Smooth muscle cell of the pulmonary artery (primary cell): ENCODE measurements at places on chromosomes 3 and 15. TPM values are rescaled to one million over a fixed set of nuclear protein-coding genes. Genes with fewer than 3 reads are reported as not detected.

MESP1 gene
- total RNA-seq: 0.20 and 0.26 TPM in 2 replicates

WNT5A gene
- 12.4 and 80.7 TPM in 2 replicates for total RNA-seq

UROC1 gene
- not detected in 2 replicates for total RNA-seq

PRRT3 gene
- total RNA-seq: 3.9 and 4.7 TPM in 2 replicates

PROS1 gene
- 18.4 and 72.8 TPM in 2 replicates for total RNA-seq

FAM162A gene
- total RNA-seq: 36.8 and 59.1 TPM in 2 replicates

MDFIC2 gene
- total RNA-seq: not detected in 2 replicates

NANOGP8 gene
- not detected in 2 replicates for total RNA-seq

TMEM207 gene
- not detected in 2 replicates for total RNA-seq

GOLGA6L7 gene
- total RNA-seq: not detected in 2 replicates

SCN10A gene
- under 0.01 TPM in 1 of 2 replicates, not detected in the other for total RNA-seq

IQCF5 gene
- total RNA-seq: not detected in 2 replicates

EFHB gene
- 0.63 and 0.72 TPM in 2 replicates for total RNA-seq

RPL4 gene
- total RNA-seq: 3,026 and 3,138 TPM in 2 replicates

GALNT15 gene
- total RNA-seq: 9.1 and 12.1 TPM in 2 replicates

CIAO2A gene
- total RNA-seq: 26.7 and 31.5 TPM in 2 replicates

GADL1 gene
- 0.07 TPM in 1 of 2 replicates, not detected in the other for total RNA-seq

KLHL40 gene
- not detected in 2 replicates for total RNA-seq

CLDN18 gene
- not detected in 2 replicates for total RNA-seq

ST3GAL6 gene
- total RNA-seq: 6.4 and 19.9 TPM in 2 replicates

KNG1 gene
- not detected in 2 replicates for total RNA-seq

CFAP44 gene
- 4.2 and 5.3 TPM in 2 replicates for total RNA-seq

SLC6A1 gene
- total RNA-seq: 0.10 and 0.13 TPM in 2 replicates

SNTN gene
- not detected in 2 replicates for total RNA-seq

GPR62 gene
- total RNA-seq: 0.07 TPM in 1 of 2 replicates, not detected in the other

RPL32 gene
- total RNA-seq: 1,275 and 1,429 TPM in 2 replicates

DPPA4 gene
- under 0.01 TPM in 1 of 2 replicates, not detected in the other for total RNA-seq

RBPMS2 gene
- total RNA-seq: 0.07 TPM in 1 of 2 replicates, not detected in the other

TGM4 gene
- not detected in 2 replicates for total RNA-seq

ZNF621 gene
- total RNA-seq: 18.5 and 19.9 TPM in 2 replicates

POTEB gene
- not detected in 2 replicates for total RNA-seq

IRAK2 gene
- total RNA-seq: 5.9 and 22.7 TPM in 2 replicates

DMXL2 gene
- total RNA-seq: 24.6 and 29.5 TPM in 2 replicates

ANKRD34C gene
- total RNA-seq: not detected in 2 replicates

TOMM70 gene
- total RNA-seq: 41.0 and 53.2 TPM in 2 replicates

ARHGAP31 gene
- total RNA-seq: 9.8 and 16.9 TPM in 2 replicates

GOLGA6A gene
- total RNA-seq: 0.03 and 0.07 TPM in 2 replicates

HRG gene
- not detected in 2 replicates for total RNA-seq

GPR15 gene
- not detected in 2 replicates for total RNA-seq

BUB1B gene
- total RNA-seq: 2.9 and 7.0 TPM in 2 replicates

RETNLB gene
- not detected in 2 replicates for total RNA-seq

HDDC3 gene
- 11.8 and 14.3 TPM in 2 replicates for total RNA-seq

RGMA gene
- total RNA-seq: 1.3 and 1.7 TPM in 2 replicates

IMPG2 gene
- 0.26 and 0.33 TPM in 2 replicates for total RNA-seq

CASR gene
- not detected in 2 replicates for total RNA-seq

CDC25A gene
- 2.3 and 2.5 TPM in 2 replicates for total RNA-seq

SATB1 gene
- total RNA-seq: 17.4 and 39.1 TPM in 2 replicates

ANKRD63 gene
- total RNA-seq: not detected in 2 replicates

RARB gene
- total RNA-seq: 5.2 and 10.2 TPM in 2 replicates

TMEM212 gene
- not detected in 2 replicates for total RNA-seq

B2M gene
- 1,082 and 1,798 TPM in 2 replicates for total RNA-seq
